ENCODE measurements at places on chromosomes 6 and 20. TPM values are rescaled to one million over a fixed set of nuclear protein-coding genes. Genes with fewer than 3 reads are reported as not detected.

GRCh38 chr6:25883536-25883935, 9.5 kb upstream of the SLC17A3 start:
- H3K27me3 ChIP-seq = no peaks in the 10 kb centered on the region
- H3K36me3 ChIP-seq = no peaks in the 10 kb centered on the region
- peak; percentile 22 for DNase-seq
- peak overlapping the region; percentile 28 for H3K27ac ChIP-seq
- no peak overlapping the region for H3K4me3 ChIP-seq

- no peak overlapping the region for H3K27ac ChIP-seq
- H3K36me3 ChIP-seq = 0 out of 2 replicates have a peak, but pooled peaks cover under 1% of the 10 kb centered on the region
- peak overlapping the region; percentile 90 for H3K4me3 ChIP-seq
Measured at GRCh38 chr6:28280595-28281287, 631 bp upstream of the PGBD1 start.

GRCh38 chr20:15220009-15220656, 882.7 kb upstream of the FLRT3 start:
- peaks cover 22% of the 10 kb centered on the region for H3K4me1 ChIP-seq
- peak; percentile 54 for DNase-seq
- no peaks in the 10 kb centered on the region for H3K36me3 ChIP-seq
- no peak overlapping the region for H3K4me3 ChIP-seq
- H3K27ac ChIP-seq = peak overlapping the region; percentile 34
- H3K27me3 ChIP-seq = no peaks in the 10 kb centered on the region

DNA sequence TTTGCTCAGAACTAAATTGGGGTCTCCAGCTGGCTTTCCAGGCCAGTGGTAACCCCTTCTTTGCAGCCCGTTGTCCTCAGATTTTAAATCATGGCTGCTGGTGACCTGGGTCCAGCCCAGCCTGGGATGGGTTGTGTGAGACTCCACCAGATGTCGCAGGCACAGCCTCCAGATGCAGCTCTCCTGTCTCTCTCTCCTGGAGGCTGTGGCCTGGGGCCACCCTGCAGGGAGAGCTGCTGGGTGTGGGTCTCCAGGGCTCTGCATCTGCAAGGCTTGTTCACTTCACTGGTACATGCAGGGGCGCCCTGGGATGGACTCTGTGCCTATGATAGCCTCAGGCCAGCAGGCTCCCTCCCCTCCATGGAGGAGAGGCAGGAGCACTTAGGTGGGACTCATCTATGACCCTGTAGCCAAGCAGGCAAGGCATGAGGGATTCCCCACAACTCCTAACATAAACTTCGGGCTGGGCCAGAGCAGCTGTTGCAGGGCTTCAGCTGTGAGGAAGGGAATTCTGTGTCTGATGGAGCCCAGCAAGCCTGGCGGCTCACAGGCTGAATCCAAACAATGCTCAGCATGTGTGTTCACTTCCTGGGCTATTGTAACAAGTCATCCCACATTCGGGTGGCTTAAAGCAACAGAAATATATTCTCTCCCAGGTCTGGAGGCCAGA, 94.7 kb upstream of the NXT1 start:
- no peaks in the 10 kb centered on the region for H3K27me3 ChIP-seq
- no peak overlapping the region for H3K27ac ChIP-seq
- no peak overlapping the region for H3K4me3 ChIP-seq
- peak; percentile 29 for DNase-seq

DNA sequence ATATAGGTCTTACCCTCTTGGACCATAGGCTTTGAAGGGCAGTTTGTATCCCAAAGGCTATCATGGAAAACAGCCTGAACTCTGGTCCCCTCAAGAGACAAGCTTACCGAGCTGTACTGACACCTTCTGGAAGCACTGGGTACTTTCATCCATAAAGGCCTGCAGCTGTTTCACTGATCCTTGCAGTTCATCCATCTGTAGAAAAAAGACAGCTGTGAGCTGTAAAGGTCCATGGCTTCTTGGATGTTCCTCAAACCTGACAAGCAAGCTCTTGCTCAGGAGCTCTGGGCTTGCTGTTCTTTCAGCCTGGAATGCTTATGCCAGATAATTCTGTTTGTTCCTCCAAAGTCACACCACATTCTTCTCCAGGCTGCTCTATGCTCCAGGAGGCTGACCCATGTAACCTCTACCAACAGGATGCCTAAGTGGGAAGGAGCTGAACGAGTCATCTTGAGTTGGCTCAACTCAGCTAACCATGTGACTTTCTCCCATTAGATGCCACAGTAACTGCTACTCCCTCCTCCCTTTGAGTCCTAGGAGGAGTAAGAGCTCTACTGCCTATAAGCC, 8.8 kb upstream of the NDRG3 start:
- peaks cover 17% of the 10 kb centered on the region for H3K36me3 ChIP-seq
- no peak overlapping the region for H3K4me3 ChIP-seq
- peak; percentile 82 for DNase-seq

Gene DZANK1
- total RNA-seq = 3.4 TPM

Gene TRIM15
- total RNA-seq = not detected

Measured in GM23248 (cell line).